Left renal cortex interstitium (tissue), 4 donors: ENCODE measurements at places on chromosomes 1 and 21. TPM values are rescaled to one million over a fixed set of nuclear protein-coding genes. Genes with fewer than 3 reads are reported as not detected.

The VWA5B1 gene
- polyA plus RNA-seq: 2.4 TPM

The TFF2 gene
- not detected for polyA plus RNA-seq

The FYB2 gene
- polyA plus RNA-seq: 0.70 TPM

The ICOSLG gene
- 10.7 TPM for polyA plus RNA-seq

The DNAJC28 gene
- 6.1 TPM for polyA plus RNA-seq

The LAMC1 gene
- 283 TPM for polyA plus RNA-seq

The SELP gene
- 3.6 TPM for polyA plus RNA-seq

The C1orf185 gene
- polyA plus RNA-seq: not detected

The HEATR1 gene
- polyA plus RNA-seq: 22.4 TPM
